Fibroblast of skin of back (primary cell): ENCODE measurements at places on chromosomes 11 and 22.

DNA sequence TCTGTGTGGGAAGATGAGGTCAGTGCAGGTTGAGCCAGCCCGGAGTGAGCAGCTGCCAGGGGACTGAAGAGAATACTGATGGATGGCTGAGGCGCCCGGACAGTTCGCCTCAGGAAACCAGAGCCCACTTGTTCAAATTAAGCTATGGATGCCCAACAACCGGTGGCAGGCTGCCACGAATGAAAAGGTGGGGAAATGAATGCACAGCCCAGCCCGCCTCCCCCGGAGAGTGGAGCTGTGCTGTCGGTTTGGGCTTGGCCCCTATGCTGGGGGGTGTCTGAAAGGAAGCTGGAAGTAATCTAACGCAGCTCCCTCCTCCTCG lies 21.9 kb downstream of the HSPA8 start:
- DNase-seq: no peak

DNA sequence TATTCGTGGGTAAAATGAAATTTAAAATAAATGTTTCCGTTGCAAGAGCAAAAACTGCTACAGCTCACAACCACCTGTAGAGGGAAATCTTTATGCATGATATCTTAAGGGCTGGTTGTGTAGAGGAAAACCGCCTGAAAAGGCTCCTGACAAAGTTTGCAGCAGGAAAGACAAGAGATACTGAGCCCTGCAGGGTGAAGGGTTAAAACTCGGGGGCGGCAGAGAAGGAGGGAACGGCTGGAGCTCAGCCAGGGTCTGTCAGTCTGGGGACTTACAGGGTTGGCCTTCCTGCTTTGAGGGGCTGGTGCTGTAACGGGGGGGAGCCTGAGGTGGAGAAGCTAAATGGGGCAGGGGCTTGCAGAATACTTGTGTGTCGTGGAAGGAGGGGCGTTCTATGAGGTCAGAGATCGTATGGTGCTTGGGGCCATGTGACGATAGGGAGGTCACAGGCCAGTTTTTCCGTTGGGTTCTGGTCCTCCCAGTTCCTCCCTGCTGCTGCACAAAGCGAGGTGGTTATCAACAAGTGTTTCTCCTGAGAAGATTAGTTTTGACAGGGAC lies 122.9 kb upstream of the HSD17B12 start:
- DNase-seq: no peak

GRCh38 chr11:117271208-117271607 lies 19.9 kb upstream of the BACE1-AS start:
- no peak for DNase-seq

- DNase-seq: no peak
These were observed 1318.9 kb downstream of the LRRC4C start for GRCh38 chr11:40140560-40140959.
